ENCODE measurements at places on chromosomes 3 and 15.

DNA sequence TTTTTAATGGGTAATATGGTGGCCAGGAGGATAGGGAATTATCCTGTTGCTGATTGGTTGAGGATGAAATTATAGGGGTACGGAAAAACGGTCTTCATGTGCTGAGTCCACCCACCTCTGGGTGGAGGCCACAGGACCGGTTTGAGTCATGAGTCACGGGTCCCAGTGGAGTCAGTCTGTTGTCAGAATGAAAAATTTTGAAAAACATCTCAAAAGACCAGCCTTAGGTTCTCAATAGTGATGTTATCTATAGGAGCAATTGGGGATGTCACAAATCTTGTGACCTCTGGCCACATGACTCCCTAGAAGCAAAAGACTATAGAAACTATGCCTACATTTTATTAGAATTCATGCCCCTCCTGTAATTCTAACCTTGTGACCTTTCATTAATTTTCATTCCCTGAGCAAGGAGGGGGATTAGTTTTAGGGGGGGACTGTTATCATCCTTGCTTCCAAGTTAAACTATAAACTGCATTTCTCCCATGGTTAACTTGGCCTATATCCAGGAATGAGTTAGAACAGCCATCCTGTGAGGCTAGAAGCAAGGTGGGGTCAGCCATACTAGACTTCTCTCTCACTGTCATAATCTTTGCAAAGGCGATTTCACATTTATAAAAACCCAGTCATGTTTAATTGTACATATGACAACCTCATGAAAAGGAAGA is 101.2 kb downstream of the TCF12 start:
- DNase-seq: no peak

- no peak for DNase-seq
These were observed 39.5 kb upstream of the ATP2C1 start for GRCh38 chr3:130854208-130854864.

DNA sequence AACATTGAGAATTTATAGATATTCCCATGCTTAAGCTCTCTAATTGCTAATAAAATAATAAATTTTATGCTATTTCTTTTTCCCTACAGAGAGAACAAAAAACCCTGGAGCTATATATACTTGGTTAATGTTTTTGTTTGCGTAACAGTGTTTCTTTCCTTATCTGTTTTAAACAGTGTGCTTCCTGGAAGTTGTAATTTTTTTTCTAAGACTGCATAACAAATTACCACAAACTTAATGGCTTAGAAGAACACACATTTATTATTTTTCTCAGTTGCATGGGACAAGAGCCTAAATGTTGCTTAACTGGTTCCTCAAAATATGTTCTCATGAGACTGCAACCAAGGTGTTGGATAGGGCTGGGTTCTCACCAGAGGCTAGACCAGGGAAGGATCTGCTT is 49.7 kb upstream of the DPH6 start:
- no peak for DNase-seq

- DNase-seq: no peak
These were observed 345.0 kb downstream of the GRM7 start for GRCh38 chr3:7205962-7206361.

GRCh38 chr3:171150945-171151344 is 124.4 kb upstream of the SLC2A2 start:
- no peak for DNase-seq

- peak; percentile 39 for DNase-seq
These were observed 542.9 kb downstream of the FHIT start for GRCh38 chr3:60708191-60708975.

DNA sequence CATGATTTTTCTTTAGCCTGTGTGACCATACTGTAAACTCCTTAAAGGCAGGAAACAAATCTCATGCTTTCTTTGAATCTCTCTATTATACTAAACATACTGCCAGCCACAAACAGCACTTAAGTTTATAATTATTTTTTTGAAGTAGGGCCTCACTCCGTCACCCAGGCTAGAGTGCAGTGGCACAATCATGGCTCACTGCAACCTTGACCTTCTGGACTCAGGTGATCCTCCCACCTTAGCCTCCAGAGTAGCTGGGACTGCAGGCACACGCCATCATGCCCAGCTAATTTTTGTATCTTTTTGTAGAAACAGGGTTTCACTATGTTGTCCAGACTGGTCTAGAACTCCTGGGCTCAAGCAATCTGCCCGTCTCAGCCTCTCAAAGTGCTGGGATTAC is 14.5 kb upstream of the SLITRK3 start:
- DNase-seq: no peak

DNA sequence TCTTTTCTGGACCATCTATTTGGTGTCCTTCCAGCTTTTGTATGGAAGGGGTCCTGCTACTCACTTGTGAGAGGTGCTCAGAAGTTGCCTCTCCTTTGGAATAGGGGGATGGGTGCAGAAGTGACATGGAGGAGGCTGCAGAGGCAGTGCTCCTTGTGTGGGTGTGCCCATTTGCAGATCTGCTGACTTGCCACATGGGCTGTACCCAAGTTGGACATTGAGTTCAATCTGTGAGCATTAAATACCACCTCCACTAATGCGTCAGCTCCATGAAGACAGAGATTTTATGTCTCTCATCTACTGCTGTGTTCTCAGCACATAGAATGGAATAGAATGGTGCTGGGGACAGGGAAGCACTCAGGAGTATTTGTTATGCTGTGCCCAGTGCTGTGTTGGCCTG is 76.2 kb downstream of the RGMA start:
- no peak for DNase-seq

GRCh38 chr15:69031013-69032001 is 16.8 kb downstream of the NOX5 start:
- no peak for DNase-seq

GRCh38 chr3:100899440-100900091 is 93.7 kb downstream of the ABI3BP start:
- DNase-seq: no peak

DNA sequence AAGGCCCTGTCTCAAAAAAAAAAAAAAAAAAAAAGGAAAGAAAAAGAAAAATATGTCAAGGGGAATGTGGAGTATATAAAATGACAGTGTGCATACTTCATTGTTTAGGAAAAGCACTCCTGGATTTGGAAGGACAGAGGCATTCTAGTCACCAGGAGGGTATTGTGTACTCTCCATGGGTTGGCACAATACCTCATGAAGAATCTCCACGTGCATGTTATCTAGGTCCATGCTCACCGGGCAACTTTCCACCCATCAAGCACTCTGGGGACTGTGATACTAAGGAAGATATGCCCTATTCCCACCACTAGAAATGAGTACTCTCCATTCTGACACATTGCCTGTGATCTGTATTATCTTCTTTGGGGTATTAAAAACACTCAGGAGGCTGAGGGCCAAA is 15.4 kb upstream of the KPNA1 start:
- DNase-seq: no peak

DNA sequence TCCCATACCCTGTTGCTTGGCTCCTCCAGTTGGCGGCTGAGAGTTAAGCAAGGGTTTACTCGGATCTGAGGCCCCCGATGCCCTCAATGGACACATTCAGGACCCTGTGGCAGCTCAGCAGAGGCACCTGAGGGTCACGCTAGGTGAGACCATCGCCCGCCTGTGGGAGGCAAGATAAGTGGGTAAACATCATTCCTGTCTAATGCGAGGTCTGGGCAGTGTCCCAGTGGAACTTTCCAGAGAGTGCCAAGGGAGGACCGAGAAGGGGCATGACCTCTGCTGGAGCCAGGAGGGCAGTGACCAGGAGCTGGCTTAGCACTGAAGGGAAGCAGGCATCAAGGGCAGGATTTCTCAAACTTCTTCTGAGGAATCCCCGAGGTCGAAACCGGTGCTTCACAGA is 65.4 kb upstream of the SEC61A1 start:
- DNase-seq: no peak

DNA sequence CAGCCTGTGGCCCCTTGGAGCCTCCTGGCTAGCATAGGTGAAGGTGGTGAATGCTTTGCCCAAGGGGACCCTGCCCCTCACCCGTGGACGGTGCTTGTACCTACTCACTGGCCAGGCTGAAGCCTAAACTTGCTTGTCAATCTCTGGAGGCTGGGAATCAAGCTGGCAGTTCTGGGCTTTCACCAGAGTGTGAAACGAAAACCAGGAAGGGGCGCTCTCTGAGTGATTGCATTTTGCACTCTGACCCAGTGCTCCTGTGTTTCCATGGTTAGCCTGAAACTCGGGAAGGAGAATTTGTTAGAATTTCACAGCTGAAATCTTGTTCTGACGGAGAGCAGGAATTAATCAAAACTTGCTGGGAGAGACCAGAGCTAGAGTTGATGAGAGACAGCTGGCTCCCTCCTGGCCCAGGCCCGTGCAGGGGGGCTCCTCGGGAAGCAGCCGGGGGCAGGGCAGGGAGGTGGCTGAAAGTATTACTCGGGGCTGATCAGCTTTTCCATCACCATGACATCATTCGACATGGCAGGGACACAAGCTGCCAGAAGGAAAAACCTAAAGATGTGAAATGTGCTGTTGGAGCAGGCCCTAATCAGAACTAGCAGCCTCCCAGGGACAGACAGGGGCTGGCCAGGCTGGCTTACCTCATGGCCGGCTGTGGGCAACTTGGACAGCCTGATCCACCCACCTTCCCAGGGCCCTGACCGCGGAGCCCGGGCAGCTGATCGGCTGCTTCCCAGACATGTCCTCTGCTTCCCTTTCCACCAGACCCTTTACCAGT is 323.6 kb upstream of the CTDSPL start:
- DNase-seq: no peak

DNA sequence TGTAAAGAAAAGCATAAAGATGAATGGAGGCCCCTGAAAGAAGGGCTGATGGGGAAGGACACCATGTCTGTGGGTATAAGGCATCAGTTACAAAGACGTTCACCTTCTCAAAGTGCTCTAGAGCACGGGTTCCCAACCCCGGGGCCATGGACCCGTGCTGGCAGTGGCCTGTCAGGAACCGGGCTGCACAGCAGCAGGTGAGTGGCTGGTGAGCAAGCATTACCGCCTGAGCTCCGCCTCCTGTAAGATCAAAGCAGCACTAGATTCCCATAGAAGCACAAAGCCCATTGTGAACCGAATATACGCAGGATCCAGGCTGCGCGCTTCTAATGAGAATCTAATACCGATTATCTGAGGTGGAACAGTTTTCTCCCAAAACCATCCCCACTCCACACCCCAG is 25.7 kb downstream of the MYO1E start:
- DNase-seq: no peak

- DNase-seq: no peak
These were observed 468.1 kb downstream of the SHQ1 start for GRCh38 chr3:72380193-72380592.

GRCh38 chr15:48823237-48823636 is 12.4 kb upstream of the CEP152 start:
- DNase-seq: no peak

DNA sequence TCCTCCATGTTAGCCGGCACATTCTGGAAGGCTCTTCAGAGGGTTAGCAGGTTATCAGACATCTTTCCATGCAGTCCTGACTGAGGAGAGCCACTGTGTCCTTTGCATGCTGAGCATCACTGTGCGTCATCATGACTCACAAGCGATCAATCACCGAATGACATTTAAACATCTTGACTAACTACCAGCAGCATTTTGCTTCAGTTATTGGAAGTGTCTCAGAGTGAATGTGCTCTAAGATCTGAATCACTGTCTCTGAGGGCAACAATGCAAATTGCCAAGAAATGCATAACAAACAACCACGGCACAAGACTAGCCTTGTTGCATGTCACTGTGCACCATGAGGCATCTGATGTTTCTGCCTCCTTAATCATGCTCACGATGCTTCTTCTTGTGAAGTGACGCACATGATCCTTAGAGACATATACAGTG is 18.3 kb upstream of the ATP8B4 start:
- no peak for DNase-seq

DNA sequence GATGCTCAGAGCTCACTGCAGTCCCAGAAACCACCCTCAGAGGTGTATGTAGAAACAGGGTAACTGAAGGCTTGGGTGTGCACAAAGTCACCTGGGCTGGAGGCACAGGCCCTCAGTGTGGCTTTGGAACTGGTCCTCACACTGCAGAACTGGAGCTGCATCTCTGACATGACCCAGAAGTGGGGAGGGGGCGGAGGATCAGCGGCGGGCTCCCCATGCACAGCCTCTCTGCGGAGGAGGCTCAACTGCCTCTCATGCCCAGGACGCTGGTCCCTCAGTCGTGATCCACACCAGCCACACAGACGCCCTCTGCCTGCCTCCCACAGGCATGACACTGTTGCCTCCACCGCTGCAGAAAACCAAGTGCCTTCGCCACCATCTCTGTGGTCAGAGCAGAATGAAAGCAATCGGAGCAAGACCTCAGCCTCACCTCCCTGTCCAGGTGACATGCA is 73.7 kb downstream of the TM2D3 start:
- no peak for DNase-seq

- DNase-seq: no peak
These were observed 33.8 kb downstream of the CYP11A1 start for GRCh38 chr15:74333662-74334061.

- DNase-seq: peak; percentile 65
These were observed 19.0 kb downstream of the STOML1 start for GRCh38 chr15:73972984-73973682.

DNA sequence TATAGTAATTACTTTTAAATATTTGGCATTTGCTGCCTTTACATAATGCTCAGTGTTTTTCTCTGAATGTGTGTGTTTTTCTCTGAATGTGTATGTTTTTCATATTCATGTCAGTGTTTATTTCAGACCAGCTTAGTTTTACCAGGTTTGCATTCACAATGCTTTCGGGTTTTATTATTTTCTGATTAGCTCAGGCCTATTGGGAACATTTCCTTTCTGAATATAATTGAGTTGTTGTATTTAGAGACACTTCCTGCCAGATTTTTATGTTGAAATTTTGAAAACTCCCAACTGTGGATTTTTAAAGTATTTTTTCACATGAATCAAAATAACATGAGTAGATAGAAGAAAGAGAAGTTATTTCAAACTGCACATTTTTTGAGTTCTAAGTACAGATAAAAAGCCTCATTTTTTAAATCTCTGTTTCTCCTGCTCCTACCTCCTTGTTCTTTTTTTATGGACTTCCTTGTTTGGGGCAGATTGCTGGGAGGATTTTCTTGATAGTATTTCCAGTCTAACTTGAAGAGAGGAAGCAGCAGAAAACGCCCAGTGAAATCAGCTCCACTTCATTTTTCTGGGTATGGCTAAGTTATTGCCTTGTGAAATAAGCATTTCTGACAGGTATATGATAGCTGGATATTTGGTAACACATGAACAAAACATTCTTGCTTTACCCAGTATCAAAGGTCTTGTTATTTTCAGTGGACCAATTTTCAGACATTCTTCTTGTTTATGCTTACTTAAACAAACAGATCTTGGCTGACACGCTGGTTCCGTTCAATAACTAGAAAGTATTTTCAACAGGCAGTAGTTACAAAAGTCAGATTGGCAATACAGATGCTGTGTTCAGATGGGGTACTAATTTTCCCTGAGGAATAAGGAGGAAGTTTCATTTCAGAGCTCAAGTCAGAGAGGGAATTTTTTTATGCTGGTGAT is 70.7 kb downstream of the RIOX2 start:
- DNase-seq: no peak

DNA sequence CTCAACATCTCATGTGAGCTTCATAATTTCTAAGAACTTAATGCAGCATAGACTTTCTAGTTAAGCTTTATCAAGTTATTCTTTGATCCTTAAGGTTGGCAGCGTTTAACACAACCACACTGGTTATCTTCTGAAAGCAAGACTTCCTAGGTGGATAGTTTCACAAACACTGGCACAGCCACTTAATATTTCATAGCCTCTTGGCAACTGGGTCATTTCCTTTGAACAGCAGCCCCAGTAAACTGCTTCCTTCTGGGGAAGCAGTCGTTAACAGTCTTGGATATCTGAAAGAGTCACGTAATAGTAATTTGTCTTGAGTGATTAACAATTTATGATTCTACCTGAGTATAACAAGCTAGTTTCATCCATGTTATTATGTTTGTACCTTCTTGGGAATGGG is 45.9 kb upstream of the ABHD10 start:
- no peak for DNase-seq

GRCh38 chr3:140290105-140290504 is 355.1 kb downstream of the CLSTN2 start:
- DNase-seq: no peak
